Omental fat pad (tissue), 4 donors: ENCODE measurements at places on chromosomes 4 and X. TPM values are rescaled to one million over a fixed set of nuclear protein-coding genes. Genes with fewer than 3 reads are reported as not detected.

GRCh38 chrX:109826954-109827708 lies 94.1 kb upstream of the ACSL4 start:
- no peak for DNase-seq

GRCh38 chr4:120916937-120917336 lies 5.6 kb downstream of the PRDM5 start:
- no peak for DNase-seq

- no peak for DNase-seq
Observed at GRCh38 chr4:165810726-165811125, 62.3 kb upstream of the TLL1 start.

- no peak for DNase-seq
Observed at GRCh38 chrX:38561951-38562719, 793 bp downstream of the TSPAN7 start.

DNA sequence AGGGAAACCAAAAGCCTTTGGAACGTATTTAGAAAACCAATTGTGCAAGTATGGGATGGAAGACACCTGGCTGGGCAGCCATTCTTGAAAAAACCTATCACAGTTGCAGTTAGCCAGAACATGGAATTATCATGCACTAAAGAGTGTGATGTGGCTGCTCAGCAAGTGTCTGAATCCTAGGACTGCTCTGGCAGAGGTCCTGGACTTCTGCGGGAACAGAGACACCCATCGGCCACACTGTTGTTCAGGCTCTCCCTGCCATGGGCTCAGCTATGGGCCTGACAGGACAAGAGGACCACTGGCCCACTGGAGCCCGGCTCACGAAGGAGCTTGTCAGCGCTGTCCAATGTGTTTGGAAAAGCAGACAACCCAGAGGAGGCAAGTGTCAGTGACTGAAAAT lies 115.7 kb upstream of the GPC4 start:
- no peak for DNase-seq

DNA sequence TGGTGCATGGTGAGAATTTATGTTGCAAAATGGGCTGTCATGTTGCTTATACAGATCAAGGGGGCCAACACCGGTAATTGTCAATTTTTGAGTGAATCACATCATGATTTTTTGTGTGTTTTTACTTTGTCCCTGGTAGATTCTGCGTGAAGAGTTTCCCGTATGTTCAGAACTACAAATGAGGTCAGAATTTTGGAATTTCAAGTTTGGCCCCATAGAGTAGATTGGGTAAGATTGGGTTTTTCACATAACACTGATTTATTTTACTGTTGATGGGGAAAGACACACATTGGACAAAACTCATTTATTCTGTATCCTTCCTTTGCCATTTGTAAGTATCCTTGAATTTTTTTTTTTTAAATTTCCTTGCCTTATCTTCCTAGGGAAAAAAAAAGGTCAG lies 158.5 kb upstream of the MXRA5 start:
- no peak for DNase-seq

DNA sequence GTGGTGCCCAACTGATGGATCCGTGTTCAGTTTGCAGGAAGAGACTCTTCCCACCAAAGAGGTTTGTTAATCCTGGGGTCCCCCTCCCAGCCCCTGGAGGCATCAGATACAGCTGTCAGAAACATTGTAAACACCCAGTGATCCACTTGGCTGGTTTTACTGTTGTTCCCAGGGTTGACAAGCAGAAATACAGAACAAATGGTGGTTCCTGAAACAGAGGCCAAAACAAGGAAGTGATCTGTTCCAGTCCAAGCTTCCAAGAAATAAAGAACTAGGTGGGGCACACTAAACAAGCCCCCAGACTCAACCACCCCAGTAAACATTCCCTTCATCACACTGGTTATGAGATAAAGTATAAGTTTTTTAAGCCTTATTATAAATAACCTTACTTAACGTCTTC lies 1.4 kb downstream of the TMLHE start:
- DNase-seq, result no peak

- DNase-seq, result no peak
Observed at GRCh38 chr4:156557920-156558319, 413.7 kb downstream of the PDGFC start.

GRCh38 chrX:70096052-70096451 lies 33.8 kb downstream of the OTUD6A start:
- DNase-seq, result no peak

DNA sequence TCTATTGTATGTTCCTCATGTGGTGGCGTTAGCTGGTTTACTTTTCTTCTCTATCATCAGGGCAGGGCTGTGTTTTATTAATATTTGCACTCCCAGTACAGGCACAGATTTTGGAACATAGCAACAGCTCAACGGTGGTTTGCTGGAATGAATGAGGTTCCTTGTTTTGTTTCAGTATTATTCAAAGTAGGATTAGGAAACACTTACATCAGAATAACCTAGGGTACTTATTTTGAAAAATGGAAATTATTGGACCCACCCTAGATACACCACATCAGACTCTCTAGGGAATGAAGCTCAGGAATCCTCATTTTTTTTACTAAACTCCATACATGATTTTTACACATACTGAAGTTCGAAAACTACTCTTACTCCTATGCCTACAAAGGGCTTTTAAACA lies 108.8 kb upstream of the ENPEP start:
- no peak for DNase-seq

- DNase-seq, result no peak
Observed at GRCh38 chr4:156495836-156496235, 475.8 kb downstream of the PDGFC start.

The TLL1 gene
- 3.2 TPM for total RNA-seq

The SAGE1 gene
- not detected for total RNA-seq

The TRMT44 gene
- 28.3 TPM for total RNA-seq

The LPAR4 gene
- total RNA-seq, result not detected

The NSG1 gene
- total RNA-seq, result 15.3 TPM
